NCI-H2081 treated with DMSO at 0.1 percent for 48 hours (cell line): ENCODE measurements at places on chromosomes 16 and 17.

- no peak for DNase-seq
Measured at GRCh38 chr17:47692137-47692894, 1.6 kb upstream of the TBKBP1 start.

DNA sequence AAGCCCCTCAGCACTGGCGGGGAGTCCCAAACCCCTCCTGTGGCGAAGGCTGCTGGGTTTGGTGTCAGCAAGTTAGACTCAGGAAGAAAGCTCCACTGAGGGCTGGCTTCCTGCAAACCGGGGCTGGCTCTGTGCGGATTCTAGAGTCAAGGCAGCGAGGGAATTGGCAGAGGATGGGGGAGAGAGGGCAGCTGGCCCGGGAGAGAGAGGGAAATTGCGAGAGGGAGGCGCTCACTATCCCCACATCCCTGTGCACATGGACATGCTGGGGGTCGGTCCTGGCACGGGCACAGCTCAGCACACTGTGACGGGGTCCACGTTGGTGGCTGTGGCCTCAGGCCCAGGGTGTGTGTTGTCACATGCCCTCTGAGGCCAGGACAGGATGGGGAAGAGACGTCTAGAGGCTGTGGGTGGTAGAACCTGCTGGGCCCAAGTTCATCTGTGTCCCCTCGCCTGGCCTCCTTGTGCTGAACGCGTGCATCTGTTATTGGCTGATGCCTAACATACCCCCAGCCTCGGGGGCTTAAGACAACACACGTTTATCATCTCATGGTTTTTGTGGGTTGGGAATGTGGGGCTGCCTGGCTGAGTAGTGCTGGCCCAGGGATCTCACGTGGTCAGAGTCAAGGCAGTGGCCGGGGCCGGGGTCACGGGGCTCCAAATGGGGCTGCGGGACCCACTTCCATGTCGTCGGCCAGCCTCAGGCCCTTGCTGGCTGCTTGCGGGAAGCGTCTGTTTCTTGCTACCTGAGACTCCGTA is 16.7 kb upstream of the JPH3 start:
- no peak for DNase-seq

DNA sequence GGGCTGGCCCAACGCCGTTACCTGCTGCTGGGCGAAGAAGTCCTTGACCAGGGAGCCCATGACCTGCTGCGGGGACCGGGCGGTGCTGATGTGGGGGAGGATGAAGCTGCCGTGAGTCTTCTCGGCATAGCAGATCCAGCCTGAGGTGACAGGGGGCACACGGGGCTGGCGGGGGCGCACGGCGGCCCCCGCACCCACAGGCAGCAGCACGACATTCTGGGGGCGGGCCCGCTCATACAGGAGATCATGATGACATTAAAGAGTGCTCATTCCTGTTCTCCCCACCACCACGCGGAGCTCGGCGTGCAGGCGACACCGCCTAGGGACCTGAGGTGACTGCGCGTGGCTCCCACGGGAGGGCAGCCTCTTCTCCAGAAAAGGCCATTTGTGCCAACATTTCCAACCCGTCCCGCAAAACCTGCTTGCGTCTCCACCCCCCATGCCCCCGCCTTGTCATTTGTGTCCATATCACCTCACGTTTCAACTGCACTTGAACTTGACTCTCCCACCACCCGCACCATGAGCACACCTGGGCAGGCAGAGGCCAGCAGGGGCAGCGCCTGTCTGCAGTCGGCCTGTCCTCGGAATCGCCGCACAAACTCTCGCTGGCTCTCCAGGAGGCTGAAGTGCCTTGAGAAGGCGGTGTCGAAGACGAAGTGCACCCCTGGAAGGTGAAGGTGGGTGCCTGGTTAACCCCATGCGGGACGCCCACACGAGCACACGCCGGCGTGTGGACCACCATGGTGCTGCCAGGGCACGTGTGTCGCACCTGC is 6.4 kb downstream of the CIAO3 start:
- DNase-seq: no peak

DNA sequence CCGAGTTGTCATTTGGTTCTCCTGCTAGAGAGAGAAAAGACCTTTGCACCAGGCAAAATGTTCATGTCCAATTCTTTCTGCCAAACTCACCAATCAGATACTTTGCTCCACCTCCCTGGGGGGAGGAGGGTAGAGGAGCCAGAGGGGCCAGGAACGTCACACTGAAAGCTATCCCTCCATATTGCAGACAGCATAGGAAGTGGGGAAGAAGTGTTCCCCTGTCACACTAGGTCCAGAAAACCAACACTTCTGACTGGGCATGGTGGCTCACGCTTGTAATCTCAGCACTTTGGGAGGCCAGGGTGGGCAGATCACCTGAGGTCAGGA is 9.5 kb downstream of the HSD17B2 start:
- DNase-seq: no peak

DNA sequence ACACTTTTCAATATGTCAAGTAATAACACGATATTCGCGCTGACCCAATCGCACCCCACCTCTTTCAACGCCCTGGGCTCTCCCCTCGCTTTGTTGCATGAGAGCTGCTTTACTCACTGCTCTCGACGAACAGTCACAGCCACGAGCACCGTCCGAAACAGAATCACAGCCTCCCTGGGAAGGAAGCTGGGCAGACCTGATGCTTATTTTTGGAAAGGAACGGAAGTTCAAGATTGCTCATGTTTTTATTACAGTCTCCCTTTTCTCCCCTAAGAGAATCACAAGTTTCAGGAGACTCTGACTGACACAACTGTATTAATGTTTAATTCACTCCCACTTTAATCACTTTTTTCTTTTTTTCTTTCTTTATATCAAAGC is 67.8 kb downstream of the ANKRD11 start:
- no peak for DNase-seq

- DNase-seq: no peak
Measured at GRCh38 chr17:78016852-78017251, 58.3 kb downstream of the TNRC6C start.

- no peak for DNase-seq
Measured at GRCh38 chr17:28953444-28954118, 2.3 kb upstream of the PHF12 start.

DNA sequence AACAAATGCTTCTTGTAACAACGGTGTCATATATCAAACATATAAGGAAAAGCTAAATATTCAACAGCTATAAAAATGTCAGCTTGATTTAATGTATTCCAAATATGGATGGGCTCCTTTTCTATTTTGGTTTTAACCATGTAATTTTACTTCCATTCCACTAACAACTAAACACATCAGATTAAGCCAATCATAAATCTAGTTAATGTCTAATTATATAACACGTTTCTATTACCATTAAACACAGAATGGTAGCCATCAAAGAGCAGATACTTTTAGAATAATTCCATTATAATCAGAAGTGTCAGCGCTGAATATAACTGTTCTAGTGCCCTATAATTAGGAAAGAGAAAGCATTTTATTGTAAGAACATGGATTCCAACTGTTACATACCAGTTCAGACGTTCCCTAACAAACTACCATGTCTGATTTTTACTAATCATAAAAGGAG is 10.0 kb downstream of the CMC2 start:
- DNase-seq: peak; percentile 42
